ENCODE measurements at places on chromosomes 2 and 18.

DNA sequence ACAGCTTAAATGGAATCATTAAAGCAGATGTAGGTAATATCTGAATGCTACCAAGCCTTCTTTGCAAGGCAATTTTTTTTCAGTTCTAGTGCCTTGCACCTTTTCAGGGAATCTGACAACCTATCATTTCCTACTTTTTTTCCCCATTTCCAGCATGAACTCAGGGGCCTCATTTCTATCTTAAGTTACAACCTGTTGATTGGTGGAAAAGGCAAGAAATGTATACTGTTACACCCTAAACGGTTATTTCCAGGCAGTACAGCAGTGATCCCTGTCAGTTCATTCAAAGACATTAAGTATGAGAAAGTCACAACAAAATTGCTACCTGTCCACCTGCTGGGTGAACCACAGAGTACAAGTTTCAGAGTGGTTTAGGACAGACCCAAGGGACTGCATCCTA lies 171.2 kb upstream of the PIK3C3 start:
- DNase-seq, result no peak

DNA sequence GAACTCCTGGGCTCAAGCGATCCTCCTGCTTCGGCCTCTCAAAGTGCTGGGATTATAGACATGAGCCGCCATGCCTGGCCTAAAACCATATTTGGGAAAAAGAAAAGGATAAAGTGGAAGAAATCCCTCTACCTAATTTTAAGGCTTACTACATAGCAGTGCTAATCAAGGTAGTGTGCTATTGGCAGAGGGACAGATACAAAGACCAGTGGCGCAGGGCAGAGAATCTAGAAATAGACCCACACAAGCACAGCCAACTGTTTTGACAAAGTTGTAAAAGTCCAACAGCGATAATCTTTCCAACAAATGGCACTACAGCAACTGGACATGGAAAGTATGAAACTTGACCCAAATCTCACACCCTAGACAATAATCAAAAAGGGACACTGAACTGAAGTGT lies 138.4 kb downstream of the TFCP2L1 start:
- DNase-seq, result no peak

DNA sequence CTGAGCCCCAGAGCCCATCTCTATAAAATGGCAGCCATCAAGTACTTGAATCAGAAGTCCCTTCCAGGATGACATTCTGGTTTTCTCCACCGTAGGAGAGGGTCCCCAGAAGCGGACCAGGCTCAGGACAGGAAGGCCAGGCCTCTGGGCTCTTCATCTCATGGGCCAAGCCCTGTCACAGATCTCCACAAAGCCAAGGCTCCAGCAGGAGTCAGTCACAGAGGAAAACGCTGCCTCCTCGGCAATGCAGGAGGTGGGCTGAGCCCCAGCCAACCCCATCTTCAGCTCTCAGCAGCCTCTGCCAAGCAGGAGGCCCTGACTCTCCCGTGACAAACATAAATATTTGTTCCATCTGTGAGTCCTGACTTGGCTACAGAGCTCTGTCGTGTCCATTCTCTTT lies 39.4 kb upstream of the GPAT2 start:
- no peak for DNase-seq

DNA sequence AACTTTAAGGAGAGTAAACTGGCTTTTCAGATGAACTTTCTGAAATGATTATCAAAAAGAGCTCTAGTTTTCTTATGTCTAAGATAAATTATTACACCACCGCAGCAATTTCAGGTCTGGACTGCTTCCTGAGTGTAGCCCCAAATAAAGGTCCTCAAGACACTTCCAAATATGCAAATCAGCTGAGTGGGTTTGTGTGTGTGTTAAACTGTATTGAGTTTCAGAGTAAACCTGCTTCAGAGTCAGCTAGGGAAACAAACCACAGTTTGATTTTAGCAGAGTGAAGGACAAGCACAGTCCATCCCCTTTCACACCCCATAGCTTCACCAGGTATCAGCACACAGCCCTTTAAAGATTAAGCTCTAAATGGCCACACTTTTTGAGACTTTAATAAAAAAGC lies 168.7 kb downstream of the NRXN1 start:
- no peak for DNase-seq

DNA sequence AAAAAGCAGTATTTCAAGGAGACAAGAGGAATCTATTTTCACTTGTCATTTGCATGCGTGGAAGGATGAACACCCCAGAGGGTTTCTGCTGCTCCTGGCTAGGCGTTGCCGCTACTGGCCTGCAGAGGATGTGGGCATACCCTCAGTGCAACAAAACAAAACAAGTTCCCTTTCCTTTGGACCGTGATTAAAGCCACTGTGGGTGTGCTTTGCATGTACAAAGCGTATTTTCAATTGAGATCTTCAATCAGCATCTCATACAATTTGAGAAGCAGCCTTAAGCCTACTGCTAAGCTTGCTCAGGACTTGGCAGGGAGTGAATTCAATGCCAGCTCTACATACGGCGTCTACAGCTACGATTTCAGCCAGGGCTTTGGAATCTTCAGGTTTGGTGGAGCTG lies 298.4 kb downstream of the LPIN1 start:
- DNase-seq, result no peak

GRCh38 chr2:181520253-181520652 lies 63.1 kb downstream of the ITGA4 start:
- no peak for DNase-seq

GRCh38 chr18:36620788-36621187 lies 208.0 kb downstream of the TPGS2 start:
- no peak for DNase-seq

DNA sequence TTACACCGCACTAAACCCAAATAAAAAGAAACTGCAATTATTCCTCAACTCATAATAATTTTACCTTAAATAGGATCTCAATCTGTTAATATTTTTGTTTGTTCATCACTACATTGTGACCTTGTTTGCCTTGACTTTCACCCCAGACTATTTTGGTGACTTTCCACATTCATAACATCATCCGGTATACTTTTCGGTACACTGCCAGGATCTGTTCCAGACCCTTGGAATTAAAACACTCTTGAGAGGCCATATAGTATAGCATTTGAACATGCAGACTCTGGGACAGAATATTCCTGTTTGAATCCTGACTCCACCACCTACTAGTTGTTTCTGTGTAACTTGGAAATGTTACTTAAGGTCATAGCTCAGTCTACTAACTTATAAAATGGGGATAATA lies 577.4 kb downstream of the METTL4 start:
- DNase-seq, result no peak

GRCh38 chr2:152443771-152444170 lies 108.8 kb downstream of the FMNL2 start:
- DNase-seq, result no peak

GRCh38 chr18:48351216-48352050 lies 57.8 kb downstream of the ZBTB7C start:
- peak; percentile 64 for DNase-seq

DNA sequence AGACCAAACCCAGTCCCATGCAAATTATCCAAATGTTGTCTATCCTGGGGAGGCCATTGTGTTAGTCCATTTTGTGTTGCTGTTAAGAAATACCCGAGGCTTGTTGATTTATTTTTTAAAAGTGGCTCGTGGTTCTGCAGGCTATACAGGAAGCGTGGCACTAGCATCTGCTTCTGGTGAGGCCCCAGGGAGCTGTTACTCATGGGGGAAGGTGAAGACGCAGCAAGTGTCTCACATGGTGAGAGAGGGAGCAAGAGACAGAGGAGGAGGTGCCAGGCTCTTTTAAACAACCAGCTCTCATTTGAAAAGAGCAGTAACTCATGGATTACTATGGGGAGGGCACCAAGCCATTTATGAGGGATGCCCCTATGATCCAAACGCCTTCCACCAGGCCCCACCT lies 80.3 kb upstream of the ARL4C start:
- DNase-seq, result no peak

DNA sequence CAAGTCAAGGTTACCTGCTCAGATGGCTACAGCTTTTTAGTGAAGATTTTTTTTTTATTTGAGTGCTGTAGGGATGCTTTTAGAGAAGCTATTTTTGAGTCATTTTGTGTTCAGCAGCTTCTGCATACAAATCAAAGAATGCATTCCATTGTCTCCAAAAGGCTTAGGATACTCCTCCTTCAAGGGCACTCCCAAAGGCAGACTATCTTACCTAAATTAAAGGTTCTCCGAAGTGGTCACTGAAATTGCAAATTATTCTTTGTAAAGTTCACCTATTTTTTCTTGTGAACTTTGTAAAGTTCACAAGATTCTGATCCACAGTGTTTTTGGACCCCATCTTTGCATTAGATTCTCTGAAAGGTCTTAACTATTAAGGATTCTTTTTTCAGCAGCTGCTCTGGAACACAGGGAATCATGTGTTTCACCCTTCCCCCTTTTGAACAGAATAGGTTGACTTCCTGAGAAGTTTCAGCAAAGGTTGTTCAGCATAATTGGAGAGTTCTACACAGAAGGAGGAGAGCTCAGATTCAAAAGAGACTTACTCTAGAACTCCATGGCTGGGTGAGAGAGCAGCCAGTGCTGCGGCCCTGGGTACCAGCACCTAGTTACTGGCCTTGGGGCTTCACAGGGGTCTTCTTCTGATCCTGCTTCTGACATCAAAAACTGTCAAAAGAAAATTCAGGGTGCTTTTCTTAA lies 14.5 kb downstream of the CLIP4 start:
- DNase-seq, result no peak

DNA sequence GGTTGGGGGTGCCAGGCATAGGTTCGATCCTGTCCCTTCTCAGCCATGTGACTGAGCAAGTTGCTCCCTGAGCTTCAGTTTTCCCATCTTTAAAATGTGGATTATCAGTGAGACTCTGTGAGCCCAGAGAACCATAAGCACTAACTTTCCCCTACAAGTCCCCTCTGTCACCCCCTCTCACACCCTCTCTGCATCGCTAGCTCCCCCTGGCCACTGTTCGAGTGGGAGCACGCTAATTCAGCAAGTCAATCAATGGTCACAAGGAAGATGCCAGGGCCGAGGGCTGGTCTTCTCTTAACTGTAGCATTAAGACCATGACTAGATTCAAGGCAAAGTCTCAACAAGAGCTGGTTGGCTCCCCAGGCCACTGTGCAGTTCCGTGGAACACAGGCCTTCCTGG lies 66.2 kb downstream of the BCL2L11 start:
- DNase-seq, result no peak

GRCh38 chr2:178279142-178279541 lies 84.8 kb downstream of the OSBPL6 start:
- DNase-seq, result no peak

GRCh38 chr2:148726228-148726627 lies 81.7 kb downstream of the EPC2 start:
- DNase-seq, result no peak

DNA sequence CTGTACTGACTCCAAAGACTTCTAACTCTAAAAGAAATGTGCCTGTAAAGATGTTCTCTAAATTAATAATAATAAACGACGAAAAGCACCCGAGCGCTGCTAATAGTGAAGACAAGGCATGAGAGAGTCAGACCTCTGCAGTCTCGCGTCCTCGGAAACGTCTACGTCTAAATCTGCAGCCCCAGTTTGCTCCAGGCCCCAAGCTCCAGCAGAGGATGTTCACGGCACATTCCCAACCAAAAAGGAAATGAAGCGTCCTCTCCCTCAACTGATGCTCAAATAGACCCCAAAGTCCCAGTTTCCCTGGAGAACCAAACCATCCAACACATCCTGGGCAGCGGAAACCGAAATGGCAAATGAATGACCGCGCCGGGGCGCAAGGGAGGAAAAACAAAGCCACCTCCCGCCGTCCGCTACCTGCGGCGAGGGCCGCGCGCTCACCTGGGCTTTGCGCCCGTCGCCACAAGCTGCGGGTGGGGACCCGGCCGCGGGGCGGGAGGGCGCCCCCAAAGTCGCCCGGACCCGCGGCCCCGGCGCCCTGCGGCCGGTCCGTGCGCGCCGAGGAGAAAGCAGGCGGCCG lies 47.1 kb upstream of the CCDC150 start:
- DNase-seq, result no peak

DNA sequence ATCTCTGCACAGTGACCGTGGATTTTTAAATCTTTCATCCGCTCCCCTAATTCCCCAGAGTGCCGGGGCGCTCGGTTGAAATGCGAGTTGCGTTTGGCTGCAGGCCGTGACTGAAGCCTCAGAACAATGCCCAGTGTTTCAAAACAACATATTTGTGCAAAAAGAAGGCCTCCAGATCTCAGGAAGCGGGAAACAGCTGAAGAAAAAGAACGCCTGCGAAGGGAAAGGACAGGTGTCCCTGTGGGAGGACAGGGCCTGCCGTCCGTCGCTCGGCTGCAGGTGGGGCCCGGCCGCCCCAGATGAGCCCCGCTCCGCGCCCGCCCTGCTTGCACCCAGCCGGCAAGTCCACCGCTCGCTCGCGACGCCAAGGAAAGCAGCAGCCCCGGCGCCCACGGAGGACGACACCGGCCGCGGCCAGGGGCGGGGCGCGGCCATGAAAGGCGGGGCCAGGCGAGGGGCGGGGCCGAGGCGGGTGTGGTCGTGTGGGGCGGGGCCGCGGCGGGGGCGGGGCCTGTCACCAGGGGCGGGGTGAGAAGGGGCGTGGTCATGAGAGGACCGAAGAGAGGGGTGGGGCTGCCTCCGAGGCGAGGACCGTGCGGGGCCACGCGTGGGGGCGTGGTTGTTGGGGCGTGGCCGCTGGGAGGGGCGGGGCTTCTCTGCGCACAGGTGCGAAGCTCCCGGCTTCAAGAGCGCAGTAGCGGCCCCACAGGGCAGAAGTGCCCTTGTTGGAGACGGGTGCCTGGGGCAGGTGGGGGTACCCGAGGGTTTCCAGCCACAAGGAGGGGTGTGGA lies 17.6 kb upstream of the BOK start:
- DNase-seq, result no peak

DNA sequence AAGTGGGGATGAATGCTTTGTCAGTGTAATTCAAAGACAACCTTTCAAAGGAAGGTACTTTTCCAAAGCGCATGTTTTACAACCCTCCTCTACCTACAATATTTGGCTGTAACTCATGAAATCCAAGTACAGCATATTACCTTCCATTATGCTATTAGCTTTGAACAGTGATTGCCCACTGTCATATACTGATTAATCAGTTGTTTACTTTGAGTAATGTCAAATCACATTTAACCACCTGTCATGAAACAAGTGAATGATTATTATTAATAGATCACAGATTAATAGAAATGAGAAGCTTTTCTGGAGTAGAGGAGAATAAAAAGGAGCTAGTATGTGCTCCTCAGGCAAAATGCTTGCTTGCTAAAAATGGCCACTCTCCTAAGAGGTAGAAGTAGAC lies 150.5 kb upstream of the SMAD7 start:
- no peak for DNase-seq

GRCh38 chr2:223123855-223124610 lies 72.0 kb downstream of the KCNE4 start:
- no peak for DNase-seq

GRCh38 chr2:54572262-54572635 lies 116.1 kb downstream of the SPTBN1 start:
- no peak for DNase-seq

DNA sequence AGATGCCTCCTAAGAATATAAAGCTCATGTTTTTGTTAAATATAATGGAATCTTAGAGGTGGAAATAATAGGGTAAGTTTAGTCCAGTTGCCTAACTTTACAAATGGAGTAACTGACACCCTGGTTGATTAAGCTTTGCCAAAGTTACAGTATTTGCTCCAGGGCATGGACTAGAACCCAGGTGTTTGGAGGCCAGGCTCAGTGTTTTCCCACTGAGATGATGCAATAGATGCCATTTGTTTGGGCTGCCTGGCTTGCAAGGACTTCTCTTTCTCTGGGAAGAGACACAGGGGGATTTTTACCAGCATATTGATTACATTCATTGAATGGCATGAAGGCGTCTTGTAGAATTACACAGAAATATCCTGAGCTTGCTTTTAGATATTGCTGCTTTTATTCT lies 397.8 kb downstream of the SLC4A3 start:
- DNase-seq, result no peak
